ENCODE measurements at places on chromosomes 5 and 9.

DNA sequence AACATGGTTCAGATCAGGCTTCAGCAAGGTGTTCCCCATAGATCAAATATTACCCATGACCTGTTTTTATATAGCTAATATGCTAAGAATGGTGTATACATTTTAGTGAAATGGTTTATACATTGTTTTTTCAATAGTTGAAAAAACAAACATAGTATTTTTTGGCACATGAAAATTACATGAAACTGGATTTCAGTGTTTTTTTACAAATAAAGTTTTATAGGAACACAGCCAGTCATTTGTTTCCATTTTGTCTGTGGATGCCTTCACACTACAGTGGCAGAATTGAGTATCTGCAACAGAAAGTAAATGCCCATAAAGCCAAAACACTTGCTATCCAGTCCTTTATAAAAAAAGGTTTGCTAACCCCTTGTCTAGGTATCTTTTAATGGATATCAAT is 134.5 kb upstream of the TNFAIP8 start:
- no peak for DNase-seq

GRCh38 chr5:5101676-5102075 is 38.5 kb upstream of the ADAMTS16 start:
- DNase-seq, result no peak

DNA sequence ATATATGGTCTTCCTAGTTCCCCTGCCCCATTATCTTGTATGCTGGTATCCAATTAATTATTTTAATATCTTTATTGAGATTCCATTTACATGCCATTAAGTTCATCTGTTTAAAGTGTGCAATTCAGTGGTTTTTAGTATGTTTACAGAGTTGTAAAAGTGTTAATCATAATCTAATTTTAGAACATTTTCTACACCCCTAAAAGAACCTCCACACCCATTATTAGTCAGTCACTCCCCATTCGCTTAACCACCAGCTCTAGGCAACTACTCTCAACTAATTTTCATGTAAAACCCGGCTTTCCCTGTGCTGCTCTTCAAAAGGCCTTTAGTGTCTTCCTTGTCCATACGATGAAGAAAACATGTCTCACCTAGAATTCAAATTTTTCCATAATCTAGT is 20.8 kb upstream of the CAVIN4 start:
- DNase-seq, result no peak

- no peak for DNase-seq
Observed at GRCh38 chr5:179461576-179461975, 88.8 kb upstream of the RUFY1 start.

DNA sequence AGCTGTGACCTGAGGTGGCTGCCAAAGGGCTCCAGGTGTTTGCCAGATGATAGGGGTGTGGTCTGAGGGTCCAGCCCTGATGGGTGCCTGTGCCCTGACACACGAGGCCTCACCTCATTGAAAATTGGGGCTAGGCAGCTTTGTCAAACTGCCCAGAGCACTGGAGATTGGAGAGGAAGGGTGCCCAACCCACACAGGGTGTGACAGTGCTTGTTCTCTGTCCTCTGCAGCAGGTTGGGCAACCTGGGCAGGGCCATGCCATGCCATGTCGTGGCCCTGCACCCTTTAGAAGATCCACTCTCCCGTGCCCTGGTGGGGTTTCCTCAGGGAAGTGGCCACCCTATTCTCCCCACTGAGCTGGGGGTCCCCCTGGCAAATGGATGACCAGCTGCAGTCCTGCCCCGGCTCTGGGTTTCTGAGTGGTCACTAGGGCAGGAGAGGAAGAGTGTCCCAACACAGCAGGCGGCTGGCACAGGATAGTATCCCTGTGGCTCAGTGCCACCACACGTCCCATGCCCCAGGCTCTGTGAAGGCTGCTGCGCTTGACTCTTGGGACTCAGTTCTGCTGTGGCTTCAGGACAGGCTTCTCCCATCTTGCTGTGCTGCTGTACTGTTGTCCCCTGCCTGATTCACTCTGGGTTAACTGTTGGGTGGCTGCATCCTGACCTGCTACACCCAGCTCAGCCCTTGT is 100.8 kb upstream of the PITX1 start:
- peak; percentile 12 for DNase-seq

GRCh38 chr5:69000216-69000919 is 93.4 kb upstream of the SLC30A5 start:
- no peak for DNase-seq

DNA sequence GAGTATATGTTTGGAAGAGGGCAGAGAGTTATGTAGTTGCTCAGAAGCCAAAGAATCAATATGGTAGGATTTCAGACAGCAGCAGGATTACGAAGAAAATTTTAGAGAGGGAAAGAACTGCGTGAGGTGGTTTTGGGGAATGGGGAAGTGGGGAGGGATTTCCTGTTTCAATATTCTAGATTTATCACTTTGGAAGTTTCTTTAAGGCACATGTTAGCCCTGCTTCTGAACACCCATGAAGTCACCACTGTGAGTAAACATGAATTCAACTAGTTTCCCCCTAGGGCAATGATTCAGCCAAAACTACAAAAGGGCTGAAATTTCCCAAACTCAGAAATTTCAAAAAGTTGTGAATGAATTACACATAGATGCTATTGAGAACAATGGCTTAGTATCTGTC is 132.2 kb downstream of the EBF1 start:
- no peak for DNase-seq

DNA sequence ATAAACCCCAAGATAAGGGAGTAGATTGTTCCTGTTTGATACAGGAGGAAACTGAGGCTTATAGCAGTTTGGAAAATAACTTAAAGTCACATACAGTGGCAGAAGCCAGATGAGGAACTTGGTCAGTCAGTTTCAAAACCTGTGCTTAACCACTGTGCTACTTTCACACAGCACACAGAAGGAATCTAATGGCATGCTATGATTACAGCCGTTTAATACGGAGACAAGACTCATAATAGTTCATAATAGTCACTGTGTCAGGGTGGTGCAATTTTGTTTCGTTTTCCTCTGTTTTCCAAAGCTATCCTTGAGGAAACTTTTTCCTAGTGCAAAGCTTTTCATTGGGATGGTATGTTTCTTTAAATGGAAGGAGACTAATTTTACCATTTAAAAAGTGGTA is 112.3 kb downstream of the GCNT1 start:
- DNase-seq, result no peak

DNA sequence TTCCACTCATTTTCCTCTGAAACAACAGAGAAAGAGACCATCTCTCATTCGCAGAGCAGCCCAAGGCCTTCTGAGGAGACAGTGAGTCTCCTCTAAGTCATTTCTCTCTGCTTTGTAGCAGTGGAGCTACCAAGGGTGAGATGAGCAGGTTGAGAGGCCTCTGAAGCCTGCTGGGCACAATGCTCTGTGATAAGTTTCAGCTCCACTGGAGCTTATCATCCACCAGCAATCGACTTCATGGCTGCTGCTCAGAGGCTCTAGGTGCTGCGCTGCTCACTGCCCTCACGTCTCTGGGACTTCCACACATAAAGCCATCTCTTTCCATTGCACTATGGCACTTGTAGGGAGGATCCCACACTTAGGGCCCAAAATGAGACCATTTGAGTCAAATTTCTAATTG is 96.3 kb downstream of the CMYA5 start:
- no peak for DNase-seq

- no peak for DNase-seq
Observed at GRCh38 chr9:89845862-89846261, 241.1 kb downstream of the GADD45G start.

GRCh38 chr9:108224716-108225115 is 631.1 kb downstream of the ACTL7B start:
- no peak for DNase-seq

DNA sequence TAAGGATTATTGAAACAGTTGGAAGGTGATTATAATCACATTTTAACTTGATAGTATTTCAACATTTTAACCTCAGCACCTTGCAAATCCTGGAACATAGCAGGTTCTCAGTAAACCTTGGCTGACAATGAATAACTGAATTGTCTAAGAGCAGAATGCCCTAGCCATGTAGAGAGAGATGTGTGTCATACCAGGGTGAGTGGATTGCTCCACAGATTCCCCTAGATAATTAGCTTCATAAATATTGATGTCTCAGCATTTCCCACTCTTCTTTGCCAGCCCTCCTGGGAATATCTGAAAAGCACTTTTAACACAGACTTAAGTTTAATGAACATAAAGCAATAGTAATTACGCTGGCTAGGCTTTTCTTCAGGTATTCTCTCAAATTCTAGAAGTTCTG is 363.5 kb downstream of the MAN2A1 start:
- DNase-seq, result no peak

GRCh38 chr9:36315283-36315682 is 57.0 kb upstream of the GNE start:
- no peak for DNase-seq

DNA sequence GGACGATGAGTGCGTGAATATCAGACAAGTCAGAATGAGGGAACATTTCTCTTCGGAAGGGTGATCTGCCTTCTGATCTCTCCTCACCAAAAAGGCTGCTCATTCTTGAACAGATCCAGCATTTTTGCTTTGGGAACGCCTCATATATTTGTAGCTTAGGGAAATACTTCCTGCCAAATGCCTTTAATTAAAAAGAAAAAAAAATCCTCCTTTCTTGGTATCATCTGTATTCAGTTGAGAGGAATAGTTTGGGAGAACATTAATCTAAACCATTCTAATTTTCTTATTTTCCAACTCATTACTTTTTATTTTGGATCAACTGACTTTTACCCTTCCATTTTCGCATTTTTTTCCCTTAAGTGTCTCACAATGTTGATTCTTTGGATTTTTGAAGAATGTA is 163.4 kb downstream of the SNX18 start:
- DNase-seq, result no peak

DNA sequence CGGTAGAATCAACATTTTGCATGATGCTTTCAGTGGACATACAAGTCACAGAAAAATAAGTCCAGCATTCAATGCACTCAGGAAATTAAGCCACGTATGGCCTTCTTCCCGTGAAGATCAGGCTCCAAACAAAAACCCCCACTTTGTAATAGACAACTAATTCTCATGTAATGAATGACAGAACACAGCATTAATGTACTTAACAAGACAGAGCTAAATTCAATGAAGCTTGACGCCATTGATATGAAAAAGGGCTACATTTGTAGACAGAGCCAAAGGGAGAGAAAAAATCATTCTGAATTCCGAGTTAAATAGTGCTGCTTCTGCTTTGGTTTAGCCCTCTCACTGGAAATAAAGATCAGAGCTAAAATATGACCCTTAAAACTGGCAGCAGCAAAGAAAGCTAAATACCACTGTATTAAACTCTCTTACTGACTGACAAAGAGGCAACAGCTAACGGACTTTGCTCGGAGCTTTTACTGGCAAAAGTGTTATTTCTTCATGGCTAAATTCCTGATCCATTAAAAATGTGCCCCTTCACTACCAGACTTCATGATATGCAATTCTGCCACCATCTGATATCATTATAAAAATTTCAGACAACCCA is 250.5 kb downstream of the BNC2 start:
- no peak for DNase-seq

DNA sequence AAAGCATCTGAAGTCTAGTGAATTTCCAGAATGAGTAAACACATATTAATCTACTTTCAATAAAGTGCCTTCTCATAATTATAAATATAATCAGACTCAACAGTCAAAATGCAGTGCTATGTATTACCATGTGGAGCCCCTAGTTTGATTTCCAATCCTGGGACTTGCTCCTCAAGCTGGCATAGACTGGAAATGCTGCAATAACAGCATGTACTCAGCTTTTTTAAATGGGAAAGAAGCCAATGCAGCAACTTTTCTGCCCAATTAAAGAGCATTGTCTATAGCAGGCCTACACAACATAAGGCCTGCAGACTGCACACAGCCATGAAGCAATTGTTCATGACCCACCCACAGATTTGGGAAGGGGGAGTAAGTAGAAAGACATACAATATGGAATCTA is 103.2 kb downstream of the NR2F1-AS1 start:
- no peak for DNase-seq

GRCh38 chr5:140677947-140678346 is 4.6 kb upstream of the DND1 start:
- DNase-seq, result no peak

DNA sequence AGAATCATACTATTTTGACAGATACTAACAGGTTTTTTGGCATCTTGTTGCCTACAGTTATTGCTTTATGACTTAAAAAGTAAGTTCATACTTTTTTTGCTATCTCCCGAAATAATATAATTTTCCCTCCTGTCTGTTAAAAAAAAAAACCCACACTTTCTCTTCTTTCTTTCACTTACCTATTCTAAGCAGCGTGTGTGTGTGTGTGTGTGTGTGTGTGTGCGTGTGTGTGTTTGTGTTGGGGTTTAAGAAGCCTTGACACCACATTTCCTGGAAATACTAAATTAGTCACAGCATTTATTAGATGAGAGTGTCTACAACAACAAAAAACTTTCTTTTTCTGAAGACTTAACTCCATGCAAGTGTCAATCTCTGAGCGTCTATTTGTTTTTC is 12.4 kb downstream of the TNFAIP8 start:
- DNase-seq, result peak; percentile 77

- no peak for DNase-seq
Observed at GRCh38 chr5:140322751-140323731, 20.1 kb upstream of the PFDN1 start.

DNA sequence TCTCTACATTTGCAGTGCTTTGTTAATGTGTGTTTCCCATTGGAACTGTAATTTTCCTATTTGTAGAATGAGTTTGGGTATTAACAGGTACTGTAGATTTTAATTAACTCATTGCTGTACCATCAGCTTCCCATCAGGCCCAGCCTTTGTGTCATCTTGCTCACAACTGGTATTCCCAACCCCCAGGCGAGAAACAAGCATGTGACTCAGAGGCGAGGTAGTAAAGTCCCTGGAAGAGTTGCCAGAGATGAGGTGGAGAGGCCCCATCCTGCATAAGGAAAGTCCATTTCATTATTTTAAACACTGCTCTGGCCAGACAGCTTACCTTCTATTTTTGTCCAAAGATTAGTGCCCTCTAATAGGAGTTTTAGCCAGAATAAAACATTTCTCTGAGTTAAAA is 29.9 kb downstream of the ADCY2 start:
- no peak for DNase-seq

DNA sequence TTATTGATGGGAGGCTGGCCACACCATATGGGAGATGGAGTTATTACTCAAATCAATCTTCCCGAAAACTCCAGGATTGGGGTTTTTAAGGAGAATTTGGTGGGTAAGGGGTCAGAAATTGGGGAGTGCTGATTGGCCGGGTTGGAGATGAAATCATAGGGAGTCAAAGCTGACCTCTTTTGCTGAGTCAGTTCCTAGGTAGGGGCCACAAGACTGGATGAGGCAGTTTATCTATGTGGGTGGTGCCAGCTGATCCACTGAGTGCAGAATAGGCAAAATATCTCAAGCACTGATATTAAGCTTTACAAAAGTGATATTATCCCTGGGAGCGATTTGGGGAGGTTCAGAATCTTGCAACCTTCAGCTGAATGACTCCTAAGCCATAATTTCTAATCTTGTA is 75.7 kb upstream of the CLINT1 start:
- no peak for DNase-seq

- DNase-seq, result no peak
Observed at GRCh38 chr5:145316282-145316681, 518.9 kb downstream of the PRELID2 start.

GRCh38 chr9:10804486-10804885 is 191.7 kb upstream of the PTPRD start:
- DNase-seq, result no peak

- no peak for DNase-seq
Observed at GRCh38 chr5:35954175-35954574, 15.8 kb upstream of the CAPSL start.
